Stimulated activated CD8-positive, alpha-beta memory T cell treated with anti-CD3 and anti-CD28 coated beads, Interleukin-4, amount 100 ng/mL, for 4 hours (primary cell): ENCODE measurements at places on chromosomes 4 and X.

GRCh38 chr4:47444031-47444430 is 19.5 kb downstream of the COMMD8 start:
- no peak for DNase-seq

DNA sequence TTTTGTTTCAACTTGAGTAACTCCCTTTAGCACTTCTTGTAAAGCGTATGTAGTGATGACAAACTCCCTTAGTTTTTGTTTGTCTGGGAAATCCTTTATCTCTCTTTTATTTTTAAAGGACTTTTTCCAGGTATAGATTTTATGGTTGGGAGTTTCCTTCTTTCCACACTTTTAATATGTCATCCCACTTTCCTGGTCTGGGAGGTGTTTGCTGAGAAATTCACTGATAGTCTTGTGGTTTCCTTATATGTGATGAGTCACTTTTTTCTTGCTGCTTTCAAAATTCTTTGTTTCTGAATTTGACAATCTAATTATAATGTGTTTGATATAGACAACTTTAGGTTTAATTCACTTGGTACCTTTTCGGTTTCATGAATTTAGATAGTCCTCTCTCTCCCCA is 353.9 kb downstream of the GPAT3 start:
- DNase-seq: no peak

DNA sequence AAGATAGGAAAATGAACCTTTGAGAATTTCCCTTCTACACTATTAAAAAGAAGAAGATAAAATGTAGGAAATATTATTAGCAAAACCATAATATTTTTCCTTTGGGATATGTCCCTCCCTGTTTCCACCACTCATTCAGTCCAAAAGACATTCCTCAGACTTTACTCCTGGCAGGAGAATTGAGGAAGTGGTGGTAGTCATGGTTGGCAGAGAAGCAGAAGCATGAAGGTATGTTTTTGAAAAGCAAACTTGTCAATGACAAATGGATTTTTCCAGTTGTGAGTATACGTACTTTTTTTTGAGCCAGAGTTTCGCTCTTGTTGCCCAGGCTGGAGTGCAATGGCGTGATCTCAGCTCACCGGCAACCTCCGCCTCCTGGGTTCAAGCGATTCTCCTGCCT is 13.7 kb downstream of the STAG2 start:
- no peak for DNase-seq

DNA sequence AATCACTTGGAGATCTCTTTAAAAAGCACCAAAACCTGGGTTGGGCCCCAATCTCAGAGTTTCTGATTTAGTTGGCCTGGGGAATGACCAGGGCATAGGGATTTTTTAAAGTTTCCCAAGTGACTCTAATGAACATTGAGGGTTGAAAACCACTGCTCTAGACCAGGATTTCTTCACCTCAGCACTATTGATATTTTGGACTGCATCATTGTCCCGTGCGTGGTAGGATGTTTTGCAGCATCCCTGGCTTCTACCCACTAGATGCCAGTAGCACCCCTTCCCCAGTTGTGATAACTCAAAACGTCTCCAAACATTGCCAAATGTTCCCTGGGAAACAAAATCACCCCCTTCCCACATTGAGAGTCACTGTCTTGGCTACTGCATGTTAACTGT is 61.8 kb downstream of the ATXN3L start:
- DNase-seq: no peak

- DNase-seq: no peak
These were observed 2.3 kb upstream of the PHOX2B start for GRCh38 chr4:41750626-41751448.

- DNase-seq: no peak
These were observed 96.5 kb downstream of the CAMK2D start for GRCh38 chr4:113665036-113665435.

DNA sequence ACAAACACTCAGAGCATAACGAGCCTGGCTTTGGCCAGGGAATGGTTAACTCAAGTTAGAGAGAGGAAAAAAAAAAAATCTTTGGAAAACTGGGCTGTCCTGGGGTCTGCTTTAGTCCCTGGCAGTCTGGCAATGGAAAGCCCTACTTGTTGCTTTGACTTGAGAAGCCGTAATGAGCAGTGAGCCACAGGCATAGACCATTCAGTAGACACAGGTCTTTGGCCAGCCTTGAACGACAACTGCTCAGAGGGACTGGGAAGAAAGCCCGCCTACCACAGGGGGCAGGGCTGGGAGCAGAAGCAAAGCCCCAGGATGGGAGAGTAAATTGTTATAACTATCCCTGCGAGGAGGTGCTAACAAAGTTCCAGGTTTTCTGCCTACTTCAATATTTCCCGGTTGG is 25.9 kb downstream of the SLC25A43 start:
- DNase-seq: no peak

DNA sequence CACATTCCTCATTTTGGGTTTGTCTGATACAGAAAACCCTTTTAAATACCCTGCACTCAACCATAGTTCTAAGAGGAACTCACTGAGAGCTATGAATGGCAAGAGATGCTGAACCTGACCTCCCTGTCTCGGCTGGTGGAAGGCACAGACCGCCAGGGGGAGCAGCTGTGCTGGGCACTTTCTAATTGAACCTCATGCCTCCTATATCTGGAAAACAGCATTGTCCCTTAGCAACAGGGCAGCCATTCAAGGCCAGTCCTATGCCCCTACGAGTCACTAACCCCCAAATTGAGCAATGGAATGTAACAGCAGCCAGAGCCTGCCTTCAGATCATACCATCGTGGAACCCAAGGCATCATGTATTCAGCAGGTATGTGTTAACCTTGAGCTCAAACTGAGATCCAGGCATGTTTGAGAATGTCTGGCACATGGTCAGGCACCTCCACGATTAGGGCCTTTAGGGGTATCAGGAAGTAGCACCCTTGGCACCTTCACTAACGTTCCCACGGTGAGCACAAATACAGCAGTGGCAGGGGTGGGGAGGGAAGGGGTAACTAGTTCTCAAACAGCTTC is 5.1 kb downstream of the USP27X start:
- peak; percentile 28 for DNase-seq

GRCh38 chrX:129981200-129981553 is 1.3 kb upstream of the BCORL1 start:
- no peak for DNase-seq

GRCh38 chrX:71178908-71179307 is 34.3 kb downstream of the NLGN3 start:
- peak; percentile 2 for DNase-seq

GRCh38 chrX:41406201-41406600 is 40.9 kb upstream of the NYX start:
- no peak for DNase-seq

DNA sequence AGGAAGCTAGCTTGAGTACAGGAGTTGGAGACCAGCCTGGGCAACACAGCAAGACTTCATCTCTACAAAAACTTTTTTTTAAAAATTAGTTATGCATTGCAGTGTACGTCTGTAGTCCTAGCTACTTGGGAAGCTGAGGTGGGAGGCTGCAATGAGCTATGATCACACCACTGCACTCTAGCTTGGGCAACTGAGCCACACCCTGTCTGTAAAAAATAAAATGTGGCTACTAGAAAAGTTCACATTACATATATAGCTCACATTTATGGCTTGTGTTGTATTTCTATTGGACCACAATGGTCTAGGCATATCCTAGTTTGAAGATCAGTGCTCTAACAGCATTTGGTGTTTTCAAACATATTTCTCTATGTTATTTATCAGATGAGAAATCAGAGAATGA is 11.8 kb upstream of the CPEB2 start:
- no peak for DNase-seq

DNA sequence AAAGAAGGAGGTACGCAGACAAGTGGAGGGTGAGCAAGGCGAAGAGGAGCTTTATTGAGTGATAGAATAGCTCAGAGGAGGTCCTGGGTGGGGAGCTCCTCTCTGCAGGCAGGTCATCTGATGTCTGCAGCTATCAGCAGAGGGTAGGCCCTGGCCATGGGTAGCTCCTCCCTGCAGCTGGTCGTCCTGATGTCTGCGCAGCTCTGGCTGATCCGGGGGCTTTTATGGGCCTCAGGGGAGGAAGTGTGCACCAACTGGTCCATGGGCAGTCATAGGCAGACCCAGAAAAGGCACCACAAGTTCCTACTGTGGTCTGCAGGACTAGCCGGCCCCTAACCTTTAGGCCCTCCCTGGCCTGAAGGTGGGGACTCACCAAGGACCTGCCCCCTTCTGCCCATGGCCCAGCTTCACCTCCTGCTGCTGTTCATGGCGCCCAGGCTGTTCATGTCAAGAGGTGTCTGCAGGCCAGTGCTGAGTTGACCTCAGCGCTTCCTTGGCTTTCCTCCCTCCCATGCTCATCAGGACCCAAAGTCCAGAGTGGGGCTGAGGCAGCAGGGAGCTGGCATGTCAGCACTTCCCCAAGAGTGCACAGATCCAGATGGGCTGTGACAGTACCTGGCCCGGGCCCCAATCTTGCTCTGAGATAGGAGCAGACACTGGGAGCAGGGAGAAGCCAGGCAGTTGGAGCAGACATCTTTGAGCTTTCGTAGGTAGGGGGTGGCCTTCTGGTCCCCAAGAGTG is 46.1 kb downstream of the ARAP2 start:
- no peak for DNase-seq

DNA sequence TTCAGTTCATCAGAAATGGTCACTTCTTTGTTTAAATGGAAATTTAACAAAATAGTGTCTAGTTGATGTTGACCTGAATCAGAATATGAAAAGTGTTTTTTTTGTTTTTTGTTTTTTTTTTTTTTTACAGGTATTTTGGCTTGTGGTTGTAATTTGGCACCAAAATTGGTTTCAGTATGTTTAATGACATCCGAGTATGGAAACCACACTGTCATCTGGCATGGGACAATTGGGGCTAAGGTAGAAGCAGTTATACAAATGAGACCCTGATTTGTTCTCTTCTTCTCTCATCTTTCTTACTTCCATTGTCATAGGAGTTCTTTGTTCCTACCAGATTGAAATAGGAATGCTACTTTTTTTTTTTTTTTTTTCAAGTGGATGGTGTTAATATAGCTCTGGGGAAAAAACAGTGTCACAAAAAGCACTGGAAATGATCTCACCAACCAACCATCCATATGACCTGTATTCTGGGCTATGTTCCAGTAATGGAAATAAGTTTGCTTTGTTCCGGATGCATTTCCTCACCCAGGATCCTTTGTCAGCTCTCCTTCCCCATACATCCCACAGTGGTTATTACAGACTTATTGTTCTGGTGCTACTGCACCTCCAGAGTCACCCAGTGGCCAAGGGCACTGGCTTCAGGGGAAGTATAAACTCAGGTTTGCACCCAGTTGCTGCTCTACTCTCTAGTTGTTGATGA is 95.8 kb downstream of the ATXN3L start:
- no peak for DNase-seq

GRCh38 chr4:39655211-39655610 is 16.5 kb upstream of the SMIM14 start:
- DNase-seq: no peak

DNA sequence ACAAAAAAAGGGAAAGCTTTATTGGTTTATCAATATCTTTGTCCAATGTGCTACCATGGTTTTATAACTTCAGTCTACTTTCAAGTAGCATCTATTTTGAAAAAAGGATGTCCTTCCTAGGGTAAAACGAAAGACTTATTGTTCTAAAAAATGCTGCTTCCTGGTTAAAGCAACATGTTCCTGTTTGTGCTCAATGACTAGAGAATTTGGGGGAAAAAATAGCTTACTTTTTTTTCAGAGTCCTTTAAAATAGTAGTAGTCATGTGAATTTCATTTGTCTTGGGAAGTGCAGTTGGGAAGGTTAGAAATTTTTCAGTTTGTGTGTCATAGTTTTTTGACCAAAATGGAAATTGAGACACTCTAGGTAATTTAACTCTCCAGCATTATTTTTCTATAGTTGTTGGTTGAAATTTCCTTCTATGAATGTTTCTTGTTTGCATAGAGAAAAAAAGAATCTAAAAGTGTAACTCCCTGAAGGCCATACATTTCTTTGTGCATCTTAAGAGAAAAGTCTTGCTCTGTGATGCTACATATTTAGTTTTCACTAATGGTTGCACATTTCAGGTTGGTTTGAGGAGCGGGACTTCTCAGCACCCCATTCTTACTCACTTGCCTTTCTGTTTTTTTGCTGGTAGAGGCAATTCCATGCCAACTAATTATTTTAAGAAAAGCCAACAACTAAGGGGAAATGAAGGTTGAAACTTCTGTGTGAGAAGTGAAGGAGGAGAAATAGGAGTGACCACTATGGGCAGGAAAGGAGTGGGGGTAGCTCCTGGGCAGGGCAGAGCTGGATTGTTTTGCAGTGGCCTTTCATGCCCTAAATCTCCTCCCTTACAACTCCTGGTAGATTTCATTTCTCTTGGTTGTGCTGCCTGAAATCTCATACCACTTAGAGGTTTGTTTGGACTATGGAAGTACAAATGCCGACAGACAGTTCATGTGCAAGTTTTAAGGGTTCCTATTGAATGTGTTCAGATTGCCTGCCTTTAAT is 76.4 kb downstream of the RAPGEF2 start:
- DNase-seq: no peak

- no peak for DNase-seq
These were observed 22.0 kb downstream of the SLC25A43 start for GRCh38 chrX:119421016-119421705.

DNA sequence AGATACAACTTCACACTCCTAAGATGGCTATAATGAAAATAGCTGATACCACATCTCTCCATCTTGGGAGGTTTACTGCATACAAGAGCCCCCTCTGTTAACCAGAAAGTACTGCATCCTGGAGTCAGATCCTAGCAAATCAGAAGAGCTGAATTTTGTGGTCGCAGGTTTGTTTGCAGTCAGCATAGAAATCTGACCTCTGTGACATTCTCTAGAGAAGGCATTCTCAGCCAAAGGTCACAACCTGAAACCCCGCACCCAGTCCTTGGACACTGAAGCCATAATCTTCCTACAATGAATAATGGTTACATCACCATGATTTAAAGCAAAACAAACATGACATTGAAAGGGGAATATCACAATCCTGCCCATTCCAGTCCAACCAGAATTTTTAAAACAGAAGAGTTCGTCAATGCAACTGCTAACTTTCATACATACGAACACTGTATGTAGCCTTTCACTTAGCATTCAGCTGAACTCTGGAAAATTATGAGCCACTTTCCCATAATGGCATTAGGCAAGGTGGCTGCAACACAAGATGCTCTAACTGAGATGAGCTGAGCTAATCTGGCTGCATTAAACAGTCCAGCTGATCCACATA is 17.6 kb downstream of the HS6ST2 start:
- no peak for DNase-seq

DNA sequence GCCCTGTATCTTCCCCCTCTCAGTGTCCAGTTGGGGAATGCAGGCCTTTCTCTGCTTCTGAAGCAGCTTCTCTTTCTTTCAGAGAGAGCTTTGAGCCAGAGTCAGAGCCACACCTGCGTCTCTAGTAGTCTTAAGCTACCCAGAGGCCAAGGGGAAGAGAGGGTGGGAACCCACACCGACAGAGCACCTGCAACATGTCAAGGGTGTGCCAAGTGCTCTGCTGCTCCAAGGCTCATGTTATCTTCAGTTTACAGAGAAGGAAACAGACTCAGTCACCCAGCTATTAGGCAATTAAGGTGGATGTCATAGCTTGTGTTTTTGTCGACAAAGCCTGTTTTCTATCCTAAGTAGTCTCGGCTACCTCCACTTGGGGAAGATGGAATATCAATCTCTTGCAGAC is 22.7 kb upstream of the RNF212 start:
- no peak for DNase-seq

GRCh38 chrX:70166601-70167590 is 10.4 kb upstream of the DGAT2L6 start:
- DNase-seq: no peak

GRCh38 chrX:139093201-139093600 is 381.7 kb upstream of the FGF13 start:
- DNase-seq: no peak
